ENCODE measurements at places on chromosomes 12 and 14. TPM values are rescaled to one million over a fixed set of nuclear protein-coding genes. Genes with fewer than 3 reads are reported as not detected.

Gene GAPDH
- 2,056 TPM for polyA plus RNA-seq

Gene FBLN5
- polyA plus RNA-seq, result 166 TPM

Gene LRP1-AS
- polyA plus RNA-seq, result not detected

Gene SOAT2
- polyA plus RNA-seq, result 2.3 TPM

Gene EFS
- 33.1 TPM for polyA plus RNA-seq

Gene SYCP3
- 0.23 TPM for polyA plus RNA-seq

Gene OTOGL
- 1.4 TPM for polyA plus RNA-seq

Gene FAM181A
- not detected for polyA plus RNA-seq

Gene NEUROD4
- polyA plus RNA-seq, result not detected

Gene RAB2B
- 38.7 TPM for polyA plus RNA-seq

Gene B3GNT4
- 5.2 TPM for polyA plus RNA-seq

Gene NUAK1
- 10.1 TPM for polyA plus RNA-seq
